SHP77 treated with DMSO at 0.1 percent for 48 hours (cell line): ENCODE measurements at places on chromosomes 5 and 9.

GRCh38 chr5:164191240-164191639, 685.8 kb downstream of the MAT2B start:
- no peak for DNase-seq

GRCh38 chr9:94740145-94740840, 13.8 kb downstream of the AOPEP start:
- DNase-seq = no peak

DNA sequence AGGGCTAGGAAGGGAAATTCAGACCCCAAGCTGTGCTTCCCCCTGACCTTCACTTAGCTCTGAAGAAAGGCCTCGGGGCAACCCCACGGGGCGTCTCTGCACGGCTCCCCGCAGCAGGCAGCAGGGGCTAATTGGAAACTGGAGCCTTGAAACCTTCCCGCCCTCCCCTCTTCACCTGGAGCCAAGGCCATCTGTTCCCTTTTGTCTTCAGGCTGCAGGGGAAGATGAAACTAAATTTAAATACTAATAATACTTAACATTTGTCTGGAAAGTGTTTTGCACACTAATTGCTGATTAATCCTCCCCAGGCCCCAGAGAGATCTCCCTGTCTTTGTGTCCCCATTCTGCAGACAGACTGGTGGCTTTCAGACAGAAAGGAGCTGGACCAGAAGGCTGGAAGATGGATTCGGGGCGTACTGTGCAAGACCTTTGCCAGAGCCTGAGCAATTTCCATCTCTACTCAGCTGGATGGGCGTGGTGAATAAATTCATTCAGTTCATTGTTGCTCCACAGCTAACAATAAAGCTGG, 34.1 kb upstream of the CPLX2 start:
- no peak for DNase-seq

- DNase-seq = no peak
Measured at GRCh38 chr5:37077146-37077545, 172.0 kb downstream of the CPLANE1 start.

DNA sequence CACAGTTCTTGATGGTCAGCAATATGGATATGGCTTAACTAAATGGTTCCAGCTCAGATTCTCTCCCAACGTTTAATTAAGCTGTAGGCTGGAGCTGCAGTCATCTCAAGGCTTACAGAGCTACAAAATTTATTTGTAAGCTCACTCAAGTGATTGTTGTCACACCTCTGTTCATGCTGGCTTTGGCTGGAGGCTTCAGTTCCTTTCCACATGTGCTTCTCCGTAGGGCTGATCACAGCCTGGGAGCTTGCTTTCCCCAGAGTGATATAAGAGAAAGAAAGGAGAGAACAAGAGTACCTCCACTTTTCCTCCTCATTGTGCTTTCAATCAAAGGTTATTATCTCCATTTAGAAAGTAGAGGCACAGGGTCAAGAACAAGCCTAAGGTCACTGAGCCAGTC, 182.7 kb upstream of the KCNN2 start:
- DNase-seq = no peak

DNA sequence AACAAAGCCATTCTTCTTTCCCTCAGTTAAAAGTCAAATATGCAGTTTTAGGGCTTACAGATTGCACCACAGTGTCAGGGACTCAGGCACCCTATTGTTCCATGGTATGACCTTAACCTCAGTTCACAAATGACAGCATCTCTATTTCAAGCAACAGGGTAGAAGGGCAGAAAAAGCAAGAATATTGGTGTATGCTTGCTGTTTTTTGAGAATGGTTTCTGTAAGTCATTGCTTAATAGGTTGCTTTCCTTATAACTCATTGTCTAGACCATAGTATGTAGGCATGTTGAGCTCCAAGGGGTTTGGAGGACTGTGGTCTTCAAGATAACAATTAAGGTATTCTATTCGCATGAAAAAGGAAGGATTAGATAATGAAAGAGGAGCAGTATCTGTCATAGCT, 183.5 kb upstream of the EDIL3 start:
- DNase-seq = no peak

GRCh38 chr5:43294226-43294625, 19.0 kb downstream of the HMGCS1 start:
- DNase-seq = no peak

DNA sequence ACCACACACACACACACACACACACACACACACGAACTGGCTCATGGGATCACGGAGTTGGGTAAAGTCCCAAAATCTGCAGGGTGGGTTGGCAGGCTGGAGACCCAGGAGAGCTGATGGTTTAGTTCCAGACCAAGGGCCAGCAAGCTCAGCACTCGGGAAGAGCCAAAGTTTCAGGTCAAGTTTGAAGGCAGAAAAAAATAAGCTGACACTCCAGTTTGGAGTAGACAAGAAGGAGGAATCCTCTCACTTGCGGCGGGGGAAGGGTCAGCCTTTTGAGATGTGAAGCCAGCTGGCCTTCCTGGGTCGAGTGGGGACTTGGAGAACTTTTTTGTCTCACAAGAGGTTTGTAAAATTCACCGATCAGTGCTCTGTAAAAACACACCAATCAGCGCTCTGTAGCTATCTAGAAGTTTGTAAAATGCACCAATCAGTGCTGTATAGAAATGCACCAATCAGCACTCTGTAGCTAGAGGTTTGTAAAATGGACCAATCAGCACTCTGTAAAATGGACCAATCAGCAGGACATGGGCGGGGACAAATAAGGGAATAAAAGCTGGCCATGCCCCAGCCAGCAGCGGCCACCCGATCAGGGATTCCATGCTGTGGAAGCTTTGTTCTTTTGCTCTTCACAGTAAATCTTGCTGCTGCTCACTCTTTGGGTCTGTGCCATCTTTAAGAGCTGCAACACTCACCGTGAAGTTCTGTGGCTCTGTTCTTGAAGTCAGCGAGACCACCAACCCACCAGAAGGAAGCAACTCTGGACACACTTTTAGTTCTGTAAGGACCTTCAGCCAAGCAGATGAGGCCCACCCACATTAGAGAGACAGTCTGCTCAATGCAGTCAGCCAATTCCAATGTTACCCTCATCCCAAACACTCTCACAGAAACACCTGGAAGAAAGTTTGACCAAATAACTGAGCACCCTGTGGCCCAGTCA, 37.8 kb upstream of the UNC5A start:
- no peak for DNase-seq
